Placental epithelial cell (primary cell): ENCODE measurements at places on chromosomes 5 and 9. TPM values are rescaled to one million over a fixed set of nuclear protein-coding genes. Genes with fewer than 3 reads are reported as not detected.

IPPK gene
- 10.2 and 11.3 TPM in 2 replicates for total RNA-seq

GLRA1 gene
- not detected in 2 replicates for total RNA-seq

ZNF300 gene
- 8.1 and 11.4 TPM in 2 replicates for total RNA-seq

CATSPER3 gene
- total RNA-seq = 0.54 TPM in 1 of 2 replicates, not detected in the other

ARHGEF39 gene
- total RNA-seq = 1.2 and 1.6 TPM in 2 replicates

PCDHB16 gene
- total RNA-seq = under 0.01 and 0.11 TPM in 2 replicates

SHOC1 gene
- not detected in 2 replicates for total RNA-seq

CARTPT gene
- total RNA-seq = not detected in 2 replicates

SLC34A1 gene
- total RNA-seq = 0.11 and 0.39 TPM in 2 replicates

AQP7 gene
- not detected in 2 replicates for total RNA-seq

NSUN2 gene
- total RNA-seq = 30.6 and 35.7 TPM in 2 replicates

INIP gene
- 13.7 and 18.1 TPM in 2 replicates for total RNA-seq

PTPN3 gene
- 47.1 and 47.7 TPM in 2 replicates for total RNA-seq
